ENCODE measurements at places on chromosomes 4 and X. TPM values are rescaled to one million over a fixed set of nuclear protein-coding genes. Genes with fewer than 3 reads are reported as not detected.

DNA sequence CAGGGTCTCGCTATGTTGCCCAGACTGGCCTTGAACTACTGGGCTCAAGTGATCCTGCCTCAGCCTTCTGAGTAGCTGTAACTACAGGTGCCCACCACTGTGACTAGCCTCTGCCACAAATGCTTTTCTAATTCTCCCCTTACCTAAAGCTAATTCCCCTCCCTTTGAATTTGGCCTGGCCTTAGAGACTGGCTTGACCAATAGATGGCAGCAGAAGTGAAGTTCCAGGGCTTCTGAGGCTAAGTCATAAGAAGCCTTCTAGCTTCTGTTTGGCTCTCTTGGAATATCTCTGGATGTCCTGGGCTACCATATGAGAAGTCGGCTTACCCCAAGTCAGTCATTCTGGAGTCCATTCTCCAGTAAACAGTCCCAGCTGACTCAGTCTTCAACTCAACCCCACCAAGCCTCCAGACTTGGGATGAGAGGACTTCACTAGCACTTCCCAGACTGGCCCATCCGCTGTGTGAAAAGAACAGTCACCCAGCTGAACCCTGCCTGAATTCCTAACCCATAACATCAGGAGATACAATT, 61.0 kb downstream of the HPRT1 start:
- no peak for DNase-seq

GRCh38 chr4:6426571-6427438, 45.6 kb downstream of the PPP2R2C start:
- no peak for DNase-seq

GRCh38 chr4:3320361-3321023, 27.7 kb downstream of the RGS12 start:
- no peak for DNase-seq

DNA sequence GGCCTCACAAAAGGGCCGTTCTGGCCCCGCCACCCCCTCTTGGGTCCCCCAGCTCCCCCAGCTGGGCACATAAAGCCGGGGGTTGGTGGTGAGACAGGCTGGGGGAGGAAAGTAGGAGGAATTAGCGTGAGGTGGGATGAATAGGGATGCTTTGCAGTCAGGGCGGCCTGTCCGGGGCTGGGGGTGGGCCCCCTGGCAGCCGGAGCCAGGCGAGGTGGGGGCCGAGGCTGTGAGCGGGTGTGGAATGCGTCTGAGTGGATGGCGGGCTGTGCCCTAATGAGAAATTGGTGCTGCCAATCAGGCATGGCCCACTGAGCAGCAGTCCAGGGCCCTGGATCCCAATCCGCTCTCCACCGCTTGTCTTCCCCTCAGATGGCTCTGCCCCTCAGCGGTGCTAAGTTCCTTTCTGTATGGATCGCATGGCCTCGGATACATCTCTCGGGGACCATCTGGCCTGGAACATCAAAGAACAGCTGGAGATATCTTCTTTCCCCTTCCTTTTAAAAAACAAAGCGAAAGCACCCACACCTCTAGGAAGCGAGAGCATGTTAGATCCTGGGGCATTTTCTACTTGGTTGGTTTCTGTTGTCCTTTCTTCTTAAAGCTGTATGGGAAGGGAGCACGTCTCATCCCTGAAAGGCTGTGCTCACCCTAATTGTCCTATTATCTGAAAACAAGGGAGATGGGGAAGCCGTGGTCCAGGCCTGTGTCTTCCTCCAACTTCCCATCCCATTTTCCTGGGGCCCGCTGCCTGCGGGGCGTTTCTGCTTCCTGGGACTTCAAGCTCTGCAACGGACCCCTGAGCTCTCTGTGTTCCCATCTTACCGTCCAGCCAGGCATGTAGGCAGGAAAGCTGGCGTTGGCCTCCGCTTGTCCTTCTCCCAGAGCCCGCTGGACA, 106.9 kb downstream of the SORCS2 start:
- DNase-seq: no peak

- DNase-seq: no peak
These were observed 986.0 kb downstream of the CCSER1 start for GRCh38 chr4:91113130-91113706.

- DNase-seq: no peak
These were observed 13.9 kb upstream of the ETDC start for GRCh38 chrX:135295238-135295943.

Gene EPGN
- polyA plus RNA-seq: 0.75 TPM

Gene CCDC120
- polyA plus RNA-seq: 7.6 TPM

Gene AMER1
- polyA plus RNA-seq: 8.0 TPM

Gene PRRG1
- polyA plus RNA-seq: 25.4 TPM

Gene ETDA
- not detected for polyA plus RNA-seq
